ENCODE measurements at places on chromosomes 7 and 10. TPM values are rescaled to one million over a fixed set of nuclear protein-coding genes. Genes with fewer than 3 reads are reported as not detected.

The DRGX gene
- polyA plus RNA-seq: not detected

The ENO4 gene
- polyA plus RNA-seq: 0.44 TPM

The ACBD7 gene
- 1.2 TPM for polyA plus RNA-seq

The STEAP1B gene
- not detected for polyA plus RNA-seq

The PPP2R2D gene
- polyA plus RNA-seq: 45.0 TPM
